ENCODE measurements at places on chromosomes 1 and 21.

DNA sequence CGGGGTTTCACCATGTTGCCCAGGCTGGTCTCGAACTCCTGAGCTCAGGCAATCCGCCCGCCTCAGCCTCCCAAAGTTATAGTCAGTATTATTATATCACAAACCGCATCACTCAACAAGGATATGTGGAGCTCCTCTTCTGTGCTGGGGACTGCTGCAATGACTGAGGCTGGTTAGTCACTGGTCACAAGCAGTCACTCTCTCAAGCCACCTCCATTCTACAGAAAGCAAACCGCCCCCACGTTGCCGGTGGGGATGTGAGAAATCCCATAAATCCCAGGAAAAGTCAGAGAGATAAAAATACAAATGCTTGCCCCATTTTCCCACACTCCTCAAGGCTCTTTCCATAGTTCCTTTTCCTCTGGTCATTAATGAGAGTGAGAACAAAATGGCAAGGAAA lies 155.7 kb downstream of the ADSS2 start:
- no peak for DNase-seq

- DNase-seq, result peak; percentile 46
Measured at GRCh38 chr1:214386747-214387146, 105.8 kb downstream of the SMYD2 start.

DNA sequence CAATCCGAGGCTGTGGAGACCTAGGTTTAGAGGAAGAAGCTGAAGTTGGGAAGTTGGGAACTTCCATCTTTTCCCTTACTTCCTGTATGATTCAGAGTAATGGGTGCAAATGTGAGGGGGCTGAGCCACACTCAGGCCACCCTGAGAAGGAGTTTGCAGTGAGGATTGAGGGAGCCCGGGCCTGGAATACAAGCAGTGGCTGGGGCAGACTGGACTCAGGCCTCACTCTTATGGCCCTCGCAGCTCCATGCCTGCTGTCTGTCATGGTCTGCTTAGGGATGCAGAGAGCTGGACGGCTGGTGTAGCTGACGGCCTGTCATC lies 73.7 kb upstream of the RAB4A start:
- DNase-seq, result no peak

- no peak for DNase-seq
Measured at GRCh38 chr1:81254560-81254959, 546.2 kb upstream of the ADGRL2 start.
